ENCODE measurements at places on chromosomes 11 and 22.
A peak's percentile ranks its signal among the peaks of the same experiment; 100 is the strongest.

DNA sequence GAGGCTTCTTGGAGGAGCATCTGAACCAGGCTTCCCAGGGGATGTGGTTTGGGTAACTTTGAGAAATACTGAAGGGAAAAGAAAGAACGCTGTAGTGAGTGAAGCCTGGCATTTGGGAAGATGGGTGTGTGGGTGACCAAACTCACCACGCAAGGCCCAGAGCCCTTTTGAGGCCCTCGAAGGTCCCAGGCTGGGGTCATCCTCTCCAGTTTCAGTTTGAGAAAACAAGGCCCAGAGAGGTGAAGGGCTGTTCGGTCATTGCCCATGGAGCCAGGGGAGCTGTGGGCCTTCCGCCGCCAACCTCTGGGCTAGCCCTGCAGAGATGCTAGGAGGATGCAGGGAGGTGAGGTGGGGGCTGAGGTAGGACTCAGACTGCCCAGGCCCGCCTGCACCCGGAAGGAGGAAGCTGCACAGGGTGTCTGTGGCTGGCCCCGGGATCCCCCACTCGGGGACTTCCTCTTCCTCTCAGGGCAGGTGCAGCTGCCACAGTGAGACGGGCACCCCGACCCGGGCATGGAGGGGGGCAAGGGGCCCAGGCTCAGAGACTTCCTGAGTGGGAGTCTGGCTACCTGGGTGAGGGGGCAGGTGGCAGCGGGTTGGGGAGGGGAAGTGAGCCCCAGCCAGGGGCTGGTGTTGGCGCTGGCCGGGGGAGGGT, at the start of gene CCDC88B:
TSS of gene CCDC88B (plus strand) at position 451 of the 655 bp plus-strand sequence. CDS start at position 514, 63 bp downstream.
- DNase-seq: no peak

DNA sequence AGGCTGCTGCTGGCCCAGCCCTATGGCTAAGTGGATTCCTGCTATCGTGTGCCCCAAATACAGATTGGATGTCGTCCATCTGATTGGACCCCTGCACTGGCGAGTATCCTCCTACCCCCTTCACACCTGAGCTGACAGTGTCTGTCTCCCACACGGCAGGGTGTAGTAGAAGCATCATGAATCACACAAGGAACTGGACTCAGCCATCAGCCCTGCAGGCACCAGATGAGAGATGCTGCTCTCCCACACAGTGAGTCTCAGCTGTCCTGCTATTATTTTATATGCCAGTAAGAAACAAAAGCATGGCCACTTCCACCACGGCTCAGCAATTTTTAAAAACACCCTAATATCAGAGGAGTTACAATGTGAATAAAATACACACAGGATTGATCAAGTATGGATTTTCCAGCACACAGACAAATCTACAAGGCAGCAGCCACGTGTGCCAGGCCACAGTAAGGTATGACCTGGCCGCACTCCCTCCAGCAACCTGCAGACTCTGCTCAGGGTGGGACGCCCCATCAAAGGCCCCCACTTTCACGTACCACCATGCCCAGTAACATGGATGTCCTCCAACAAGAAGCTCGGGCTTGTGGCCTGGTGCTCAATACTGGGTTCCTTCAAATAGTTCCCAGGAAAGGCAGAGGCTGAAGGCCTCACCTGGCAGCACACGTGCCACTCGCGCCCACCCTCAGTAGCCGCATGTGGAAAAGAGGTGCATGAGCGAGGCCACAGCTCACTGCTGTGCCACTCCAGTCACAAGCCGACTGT, 16.4 kb upstream of the SLC25A1 start:
- DNase-seq: no peak

- no peak for DNase-seq
Measured at GRCh38 chr11:6474806-6475500, 1.2 kb upstream of the TRIM3 start.

DNA sequence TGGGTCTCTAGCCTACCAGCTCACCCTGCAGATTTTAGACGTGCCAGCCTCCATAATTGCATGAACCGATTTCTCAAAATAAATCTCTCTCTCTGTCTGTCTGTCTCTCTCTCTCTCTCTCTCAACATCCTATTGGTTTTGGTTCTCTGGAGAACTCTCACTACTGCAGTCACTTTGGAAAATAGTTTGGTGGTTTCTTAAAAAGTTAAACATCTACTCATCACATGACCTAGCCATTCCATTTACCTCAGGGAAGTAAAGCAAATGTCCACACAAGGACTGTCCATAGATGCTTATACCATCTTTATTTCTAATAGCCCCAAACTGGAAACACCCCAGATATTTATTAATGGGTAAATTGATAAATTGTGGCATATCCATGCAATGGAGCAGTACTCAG, 119.5 kb downstream of the SNX19 start:
- no peak for DNase-seq

DNA sequence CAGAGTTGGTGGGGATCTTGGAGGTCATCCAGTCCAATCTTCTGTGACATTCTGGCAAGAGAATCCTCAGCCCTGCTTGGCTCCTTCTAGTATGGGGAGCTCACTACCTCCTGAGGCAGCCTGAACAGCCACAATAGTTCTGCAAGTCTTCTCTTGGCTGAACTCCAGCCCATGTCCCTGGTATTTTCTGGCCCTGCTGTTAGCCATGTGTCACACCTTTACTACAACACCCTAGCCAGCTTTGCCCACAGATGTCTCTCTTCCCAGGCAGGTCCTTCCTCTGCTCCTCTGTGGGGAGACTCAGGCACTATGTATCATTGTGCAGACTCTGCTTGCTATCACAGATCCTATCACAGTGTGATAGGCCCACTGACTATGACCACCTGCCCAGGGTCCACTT, 297.7 kb downstream of the CTTN start:
- DNase-seq: no peak

DNA sequence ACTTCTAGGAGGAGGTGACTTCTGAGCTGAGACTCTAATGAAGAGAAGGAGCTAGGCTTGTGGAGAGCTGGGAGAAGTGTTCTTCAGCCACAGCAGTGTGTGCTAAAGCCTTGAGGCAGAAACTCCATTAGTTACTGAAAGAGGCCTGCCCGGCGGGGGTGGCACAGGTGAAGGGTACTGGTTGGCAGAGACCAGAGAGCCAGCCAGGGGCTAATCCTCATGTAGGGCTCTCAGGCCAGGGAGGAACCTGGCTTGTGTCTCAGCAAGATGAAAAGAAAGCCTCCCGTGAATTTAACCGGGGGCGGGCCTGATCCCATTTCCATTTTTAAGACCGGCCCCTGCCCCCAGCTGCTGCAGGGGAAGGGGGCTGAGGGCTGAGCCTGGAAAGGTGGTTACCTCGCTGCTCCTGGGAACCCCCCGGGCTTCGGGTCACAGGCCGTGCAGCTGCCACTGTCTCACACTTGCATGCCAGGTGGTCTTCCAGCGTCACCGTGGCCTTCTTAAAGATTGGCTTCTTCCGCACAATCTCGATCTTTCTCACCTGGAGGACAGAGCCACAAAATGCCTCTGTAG, 15.0 kb downstream of the PDGFB start:
- DNase-seq: no peak

DNA sequence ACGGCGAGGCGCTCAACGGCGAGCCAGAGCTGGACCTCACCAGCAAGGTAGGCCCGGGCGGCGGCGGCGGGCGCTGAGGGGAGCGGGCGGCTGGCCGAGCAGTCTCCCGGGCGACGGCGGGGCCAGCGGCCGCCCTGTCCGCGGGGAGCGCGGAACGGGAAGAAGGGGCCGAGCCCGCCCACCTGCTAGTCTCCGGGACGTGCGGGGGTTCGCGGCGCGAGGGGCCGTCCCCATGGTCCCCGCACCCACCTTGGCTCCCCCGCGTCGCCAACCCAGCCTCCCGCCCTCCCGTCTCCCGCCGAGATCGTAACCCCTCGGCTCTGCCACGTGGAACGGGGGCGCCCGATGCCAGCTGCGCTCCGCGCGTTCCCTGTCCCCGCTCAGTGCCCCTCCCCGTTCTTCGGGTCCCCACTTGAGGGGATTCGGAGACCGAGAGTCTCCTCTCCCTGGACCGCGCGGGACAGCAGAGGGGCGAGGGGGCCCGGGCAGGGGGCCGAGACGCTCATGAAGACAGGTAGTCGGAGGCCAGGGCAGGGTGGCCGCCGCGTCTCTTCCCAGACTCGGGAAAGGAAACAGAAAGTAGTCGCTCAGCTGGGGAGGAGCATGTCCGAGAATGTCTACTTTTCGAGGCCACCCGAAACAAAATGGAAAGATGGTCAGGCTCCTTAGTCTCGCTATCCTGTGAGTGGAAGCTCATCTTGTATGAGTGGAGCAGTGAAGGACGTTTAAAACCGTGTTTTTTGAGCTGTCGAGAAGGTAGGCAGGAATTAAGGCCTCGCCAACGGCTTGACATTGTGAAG, 557 bp downstream of the GTPBP1 start:
- peak; percentile 35 for DNase-seq

- DNase-seq: no peak
Measured at GRCh38 chr11:75516886-75517285, 8.9 kb downstream of the GDPD5 start.

DNA sequence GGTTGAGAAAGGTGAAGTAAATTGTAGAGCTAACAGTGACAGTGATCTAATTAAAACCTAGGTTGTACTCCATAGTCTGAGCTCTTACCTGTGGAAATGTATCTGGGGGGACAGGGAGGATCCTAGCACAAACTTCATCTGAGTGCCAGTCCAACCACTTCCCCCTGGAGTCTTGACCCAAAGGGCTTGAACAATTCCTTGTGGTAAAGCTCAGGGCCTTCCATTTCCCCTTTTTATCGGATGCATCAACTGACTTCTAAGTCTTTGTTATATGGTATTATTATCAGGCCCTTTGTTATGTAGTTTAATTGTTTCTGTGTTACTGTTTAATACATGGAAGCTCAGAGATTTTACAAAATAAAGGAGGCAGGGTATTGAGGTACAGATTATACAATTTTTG, 140.2 kb upstream of the SESN3 start:
- DNase-seq: no peak

DNA sequence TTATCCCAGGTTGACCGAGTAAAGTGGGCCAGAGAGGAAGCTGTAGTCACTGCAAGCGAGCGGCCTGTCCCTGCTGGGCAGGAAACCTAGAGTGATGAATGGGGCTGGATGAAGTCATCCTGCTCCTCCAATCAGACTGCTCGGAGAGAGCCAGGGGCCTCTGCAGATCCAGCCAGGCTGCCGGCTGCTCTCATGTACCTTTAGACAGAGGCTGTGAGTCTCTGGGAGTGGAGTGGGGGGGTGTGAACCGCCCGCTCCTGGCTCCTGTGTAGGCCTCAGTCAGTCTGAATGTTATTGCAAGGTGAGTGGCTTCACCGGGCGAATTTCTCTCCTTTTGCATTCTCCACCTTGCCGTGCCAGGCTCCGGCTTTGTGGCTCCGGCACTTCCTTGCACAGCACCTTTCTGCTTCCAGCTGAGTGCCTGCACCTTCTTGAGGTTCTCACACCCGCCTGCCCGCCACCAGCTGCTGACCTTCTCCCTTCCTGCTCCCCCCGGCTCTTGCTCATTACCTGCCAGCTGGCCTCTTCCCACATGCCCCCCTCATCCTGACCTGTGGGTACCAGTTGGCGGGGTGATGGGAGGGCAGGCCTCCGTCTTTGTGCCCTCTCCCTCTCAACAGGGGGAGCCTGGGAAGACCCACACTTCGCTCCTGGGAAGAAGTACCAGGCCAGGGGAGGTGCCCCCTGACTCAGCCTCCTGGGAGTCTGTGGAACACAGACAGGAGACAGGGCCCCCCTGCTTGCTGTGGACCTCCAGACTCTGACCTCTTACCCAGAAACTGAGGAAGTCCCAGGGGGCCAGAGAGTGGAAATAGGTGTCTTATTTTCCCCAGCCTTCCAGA, 79.9 kb downstream of the GRAMD1B start:
- peak; percentile 71 for DNase-seq

- no peak for DNase-seq
Measured at GRCh38 chr11:134140961-134141490, 72.2 kb downstream of the JAM3 start.

- DNase-seq: peak; percentile 23
Measured at GRCh38 chr11:129766898-129767604, 48.6 kb upstream of the TMEM45B start.

DNA sequence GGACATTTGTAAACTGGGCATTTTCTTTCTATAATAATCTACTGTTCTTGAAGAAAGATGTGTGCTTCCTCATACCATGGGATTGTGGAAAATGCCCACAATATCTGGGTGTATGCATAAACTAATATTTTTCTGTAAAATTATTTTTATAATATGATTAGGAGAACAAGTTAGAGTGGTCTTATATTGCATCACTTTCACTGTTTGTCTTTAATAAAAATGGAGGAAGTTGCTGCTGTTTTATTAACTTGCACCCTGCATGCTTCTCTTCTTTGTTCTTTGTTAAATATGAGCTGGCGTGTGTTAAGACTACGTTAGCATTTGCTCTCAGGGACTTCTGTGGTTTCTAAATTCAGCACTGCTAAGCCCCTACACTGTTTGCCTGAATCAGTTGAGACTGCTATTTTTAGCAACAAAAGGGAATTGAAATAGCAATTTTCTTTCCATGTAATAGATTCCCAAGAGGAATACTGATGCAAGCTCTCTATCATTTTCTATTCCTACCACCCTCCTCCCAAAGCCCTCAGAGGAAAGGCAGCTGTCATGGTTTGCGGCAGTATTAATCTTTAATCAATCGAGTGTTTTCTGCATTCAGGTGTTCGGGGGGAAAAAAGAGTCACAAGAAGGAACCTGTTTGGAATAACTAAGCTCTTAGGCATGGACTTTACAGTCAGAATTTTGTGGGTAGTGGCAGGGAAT, 56.1 kb downstream of the HSD17B12 start:
- DNase-seq: peak; percentile 85

- DNase-seq: no peak
Measured at GRCh38 chr11:68266936-68267880, 4.6 kb downstream of the C11orf24 start.

GRCh38 chr11:48141475-48142122, 75.0 kb upstream of the OR4B1 start:
- peak; percentile 14 for DNase-seq

GRCh38 chr11:30504468-30504867, 81.7 kb downstream of the MPPED2 start:
- no peak for DNase-seq

GRCh38 chr11:115912484-115912945, 408.3 kb upstream of the CADM1 start:
- DNase-seq: no peak

- DNase-seq: no peak
Measured at GRCh38 chr22:35541254-35541748, 670 bp downstream of the RASD2 start.

DNA sequence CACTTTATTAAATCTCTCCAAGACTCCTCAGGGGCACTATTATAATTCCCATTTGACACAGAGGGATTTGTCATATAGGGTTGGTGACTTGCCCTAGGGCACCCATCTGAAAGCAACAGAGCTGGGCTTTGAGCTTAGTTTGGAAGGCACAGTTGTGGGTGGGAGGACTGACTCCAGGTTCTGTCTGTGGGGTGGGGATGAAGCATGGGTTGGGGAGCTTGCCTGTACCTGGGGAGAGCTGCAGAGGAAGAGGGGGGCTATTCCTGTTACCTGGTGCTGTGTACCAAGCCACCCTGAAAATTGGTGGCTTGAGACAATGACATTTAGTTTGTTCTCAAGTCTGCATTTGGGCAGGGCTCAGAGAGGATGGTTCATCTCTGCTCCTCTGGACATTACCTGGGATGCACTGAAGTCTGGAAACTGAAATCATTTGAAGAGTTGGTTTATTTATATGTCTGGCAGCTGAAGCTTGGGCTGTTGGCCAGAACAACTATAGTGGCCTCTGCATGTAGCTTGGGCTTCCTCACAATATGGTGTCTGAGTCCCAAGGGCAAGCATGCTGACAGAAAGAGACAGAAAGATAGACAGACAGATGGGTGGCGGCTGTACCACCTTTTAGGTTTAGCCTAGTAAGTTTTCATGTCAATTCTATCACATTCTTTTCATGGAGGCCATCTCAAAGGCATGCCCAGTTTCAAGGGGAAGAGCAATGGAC, 44.9 kb downstream of the LRRC32 start:
- no peak for DNase-seq

Data from fibroblast of skin of back (primary cell).